ENCODE measurements at places on chromosomes 2 and 18.

DNA sequence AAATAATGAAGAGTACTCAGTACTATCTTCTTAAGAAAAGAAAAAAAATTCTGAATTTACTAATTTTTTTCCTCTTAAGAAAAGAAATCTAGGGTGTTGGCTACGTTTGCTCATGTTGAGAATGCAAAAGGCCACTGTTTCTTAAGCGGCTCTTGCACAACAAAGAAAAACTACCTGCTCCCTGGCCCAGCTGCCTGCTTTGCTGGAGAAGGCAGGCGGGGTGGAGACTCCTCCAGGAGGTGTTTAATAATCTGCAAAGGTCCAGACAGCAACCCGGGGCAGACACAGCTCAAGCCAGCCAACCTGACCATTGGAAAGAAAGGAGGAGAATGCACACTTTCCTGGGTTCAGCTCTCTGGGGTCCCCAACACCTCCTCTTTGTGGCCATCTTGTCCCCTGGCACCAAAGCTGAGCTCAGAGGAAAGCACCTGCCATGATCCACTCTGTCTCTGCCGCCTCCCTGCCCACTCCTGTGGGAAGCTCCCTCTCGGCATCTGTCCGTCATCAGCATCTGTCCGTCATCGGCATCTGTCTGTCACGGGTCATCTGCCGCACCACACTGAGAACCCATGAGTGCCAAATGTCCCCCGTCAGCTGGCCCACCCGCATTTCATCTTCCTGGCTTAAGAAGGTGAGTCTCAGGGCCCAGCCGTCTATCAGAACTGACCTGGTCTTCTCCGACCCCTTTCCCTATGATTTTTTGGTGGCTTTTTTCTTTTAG is 11.9 kb downstream of the ZNF516 start:
- DNase-seq: no peak

DNA sequence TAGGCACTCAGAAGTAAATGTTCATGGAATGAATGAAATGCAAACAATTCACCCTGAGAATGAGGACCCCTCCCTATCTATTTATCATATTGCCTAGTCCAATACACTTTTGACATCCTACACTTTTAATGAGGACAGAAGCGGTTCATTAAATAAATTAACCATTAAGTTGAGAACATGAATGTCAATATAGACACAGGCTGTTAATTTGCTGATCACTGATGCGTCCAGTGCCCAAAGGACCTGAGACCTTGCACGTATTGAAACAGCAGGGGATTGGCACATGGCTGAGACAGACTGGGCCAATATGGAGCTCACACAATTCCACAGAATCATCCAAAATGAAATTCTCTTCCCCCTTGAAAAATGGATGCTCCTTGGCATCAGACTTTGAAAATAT is 430.0 kb downstream of the SLC4A3 start:
- no peak for DNase-seq

GRCh38 chr18:73245345-73245744 is 377.6 kb upstream of the NETO1 start:
- no peak for DNase-seq

GRCh38 chr2:235265348-235265965 is 228.4 kb upstream of the AGAP1 start:
- DNase-seq: no peak

- DNase-seq: no peak
Observed at GRCh38 chr2:226738191-226738820, 61.3 kb downstream of the IRS1 start.

GRCh38 chr18:51211552-51211951 is 14.1 kb upstream of the MEX3C start:
- DNase-seq: no peak

All from neural crest cell (in vitro differentiated cells).